CMK (cell line): ENCODE measurements at places on chromosomes 3 and 15.

DNA sequence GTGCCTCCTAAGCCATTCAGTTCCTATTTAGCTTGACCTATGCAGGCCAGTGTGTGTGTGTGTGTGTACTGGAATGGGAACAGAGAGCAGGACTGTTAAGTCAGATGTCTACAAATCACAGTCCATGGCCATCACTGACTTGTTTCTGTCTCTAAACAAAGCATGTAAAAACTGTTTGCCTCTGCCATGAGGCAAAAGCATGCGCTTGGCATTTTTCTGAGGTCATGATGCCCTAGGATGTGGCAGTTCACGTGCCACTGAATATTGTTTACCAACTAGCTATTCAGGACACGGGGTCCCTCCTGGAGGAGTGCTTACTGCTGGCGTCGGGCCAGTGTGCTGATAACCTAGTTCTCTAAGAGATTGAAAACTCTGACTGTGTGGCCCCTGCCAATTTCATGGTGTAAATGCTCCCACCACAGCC is 8.2 kb upstream of the ATP13A3 start:
- DNase-seq, result no peak

- no peak for DNase-seq
These were observed 248.3 kb downstream of the ADAMTS17 start for GRCh38 chr15:100093211-100094126.

DNA sequence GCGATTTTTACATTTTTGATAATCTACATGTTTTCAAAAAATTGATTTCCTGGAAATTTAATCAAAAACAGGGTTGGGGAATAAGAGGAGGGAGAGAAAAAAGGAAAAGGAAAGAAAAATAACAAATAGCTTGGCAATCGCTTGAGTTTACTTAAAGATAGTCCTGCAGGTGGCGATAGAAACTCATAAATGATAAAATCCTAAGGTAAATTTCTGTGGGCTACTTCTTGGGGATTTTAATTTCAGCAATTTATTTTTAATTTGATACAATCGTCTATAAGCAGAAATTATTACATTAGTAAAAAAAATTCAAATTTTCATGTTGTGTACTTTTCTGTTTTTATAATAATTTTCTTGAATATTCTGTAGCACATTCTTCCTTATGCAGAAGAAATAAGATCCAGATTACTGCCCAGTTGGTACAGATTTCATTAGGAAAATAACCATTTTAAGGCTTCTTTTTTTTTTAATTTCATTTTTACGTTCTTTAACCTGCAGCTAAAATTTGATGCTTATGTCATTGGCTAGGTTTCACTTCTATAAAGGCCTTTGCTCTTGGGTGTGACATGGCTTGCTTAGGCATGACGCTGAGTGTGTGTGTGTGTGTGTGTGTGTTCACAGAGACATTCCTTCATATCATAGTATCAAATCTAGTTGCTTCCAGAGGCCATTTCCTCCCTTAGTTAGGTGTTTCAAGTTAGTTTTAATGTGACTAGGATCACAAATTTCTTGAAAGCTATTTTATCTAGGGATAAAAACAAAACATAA is 181.8 kb downstream of the MCTP2 start:
- DNase-seq, result no peak

DNA sequence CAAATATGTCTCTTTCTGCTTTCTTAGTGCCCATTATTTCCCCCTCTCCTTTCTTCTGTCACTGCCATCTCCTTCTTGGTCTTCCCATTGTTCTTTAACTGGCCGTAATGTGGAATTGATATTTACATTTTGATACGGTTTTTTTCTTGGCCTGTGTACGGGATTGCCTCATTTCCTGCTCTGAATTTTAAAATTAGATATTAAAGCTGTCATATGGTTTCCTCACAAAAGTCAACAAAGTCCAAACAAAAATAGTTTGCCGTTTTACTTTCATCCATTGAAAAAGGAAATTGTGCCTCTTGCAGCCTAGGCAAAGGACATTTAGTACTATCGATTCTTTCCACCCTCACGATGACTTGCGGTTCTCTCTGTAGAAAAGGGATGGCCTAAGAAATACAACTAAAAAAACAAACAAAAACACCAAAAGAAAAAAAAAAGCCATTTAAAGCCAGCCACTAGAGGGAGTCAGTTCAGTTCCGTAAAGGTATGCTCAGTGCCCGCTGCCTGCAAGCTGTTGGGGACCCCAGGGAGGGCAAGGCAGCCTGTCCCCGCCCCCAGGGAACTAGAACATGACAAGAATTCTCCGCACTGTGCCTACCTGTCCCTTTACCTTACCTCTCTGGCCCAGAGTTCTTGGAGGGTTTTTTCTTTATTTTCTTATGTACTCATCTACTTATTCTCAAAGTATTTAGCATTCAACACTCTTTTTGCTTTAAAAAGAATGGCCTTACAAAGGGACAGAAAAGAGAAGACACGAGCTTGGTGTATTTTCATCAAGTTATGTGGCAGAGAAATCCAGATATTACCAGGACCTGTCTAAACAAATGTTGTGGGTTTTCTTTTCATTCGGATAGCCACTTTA is 30.0 kb upstream of the NR2E3 start:
- DNase-seq, result peak; percentile 29
